ENCODE measurements at places on chromosomes 6 and 20.

GRCh38 chr6:30960907-30961673 lies 20.3 kb downstream of the MUCL3 start:
- DNase-seq = no peak

GRCh38 chr6:77136086-77136485 lies 327.2 kb downstream of the HTR1B start:
- no peak for DNase-seq

- no peak for DNase-seq
Observed at GRCh38 chr20:2799688-2800520, 523 bp downstream of the CPXM1 start.

DNA sequence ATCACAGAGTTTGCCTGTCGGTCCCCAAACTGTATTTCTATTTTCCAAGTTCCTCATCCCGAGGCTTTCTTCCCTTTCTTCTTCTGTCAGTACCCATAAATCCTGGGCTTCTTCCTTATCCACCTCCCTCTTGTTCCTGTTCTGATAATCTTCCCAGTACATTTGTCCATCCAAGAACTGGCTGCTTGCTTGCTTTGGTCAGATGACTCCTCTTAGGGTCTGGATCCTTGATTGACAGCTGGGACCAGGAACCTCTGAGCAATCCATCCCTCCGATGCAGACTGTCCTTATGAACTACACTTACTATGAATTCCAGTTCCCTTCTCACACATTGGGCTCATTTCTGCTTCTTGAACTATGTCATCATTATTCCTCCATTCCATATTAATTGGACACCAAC lies 275.3 kb upstream of the CITED2 start:
- DNase-seq = no peak

- DNase-seq = no peak
Observed at GRCh38 chr6:79134699-79135474, 56.8 kb upstream of the PHIP start.

- no peak for DNase-seq
Observed at GRCh38 chr6:15763837-15764236, 101.0 kb upstream of the DTNBP1 start.

- DNase-seq = no peak
Observed at GRCh38 chr20:753136-753535, 15.2 kb downstream of the SLC52A3 start.

DNA sequence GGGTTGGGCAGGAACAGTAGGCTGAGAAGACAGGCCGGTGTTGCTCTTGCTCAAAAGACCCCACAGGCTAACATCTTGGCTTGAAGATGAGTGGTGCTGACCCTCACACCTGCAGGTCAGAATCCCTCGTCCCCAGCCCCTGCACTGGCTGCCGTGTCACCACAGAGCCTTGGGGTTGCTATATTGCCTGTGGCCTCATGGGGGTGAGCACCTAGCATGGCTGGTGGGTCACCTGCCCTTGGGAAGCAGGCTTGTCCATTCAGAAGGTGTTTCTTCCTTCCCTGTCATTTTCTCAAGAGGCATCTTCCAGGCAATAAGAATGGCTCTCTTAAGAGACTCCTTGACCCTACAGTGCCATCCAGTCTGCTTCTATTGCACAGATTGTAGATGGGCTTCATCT lies 7.7 kb downstream of the SLC22A16 start:
- DNase-seq = no peak

GRCh38 chr6:166244353-166245045 lies 63.7 kb downstream of the PRR18 start:
- DNase-seq = no peak

- no peak for DNase-seq
Observed at GRCh38 chr6:71333697-71334096, 45.1 kb downstream of the OGFRL1 start.

- DNase-seq = no peak
Observed at GRCh38 chr20:13412806-13413445, 191.9 kb downstream of the ISM1 start.

GRCh38 chr20:61694682-61695081 lies 371.0 kb downstream of the TAF4 start:
- DNase-seq = no peak

GRCh38 chr20:59435518-59435917 lies 135.1 kb downstream of the EDN3 start:
- DNase-seq = no peak

DNA sequence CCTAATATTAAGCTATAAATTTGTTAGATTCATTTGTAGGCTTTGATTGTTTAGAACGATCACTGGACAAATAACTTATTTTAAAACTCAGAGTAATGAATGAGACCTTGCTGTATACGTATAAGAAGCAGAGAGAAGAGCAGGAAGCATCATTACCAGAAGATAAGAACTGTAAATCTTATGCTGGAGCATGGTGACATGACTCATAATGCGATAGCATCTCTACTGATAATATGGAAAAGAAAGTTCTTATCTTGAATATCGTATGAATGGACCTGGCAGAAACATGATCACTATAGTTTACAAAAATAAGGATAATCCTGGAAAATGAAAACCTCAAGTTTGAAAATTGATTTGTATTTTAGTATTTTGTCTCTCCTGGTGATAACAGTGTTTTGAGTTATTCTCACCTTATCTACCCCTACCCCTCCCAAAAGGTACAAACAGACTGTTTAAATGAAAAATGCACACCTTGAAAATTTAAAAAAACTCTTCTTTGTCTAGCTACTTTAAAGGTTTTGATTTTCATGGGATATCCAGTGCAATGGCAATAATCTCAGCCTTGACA lies 2.0 kb upstream of the ZSCAN26 start:
- no peak for DNase-seq

- DNase-seq = peak; percentile 39
Observed at GRCh38 chr6:158081657-158081935, 86.5 kb downstream of the SERAC1 start.

GRCh38 chr20:51163996-51164600 lies 141.2 kb upstream of the KCNG1 start:
- DNase-seq = no peak

DNA sequence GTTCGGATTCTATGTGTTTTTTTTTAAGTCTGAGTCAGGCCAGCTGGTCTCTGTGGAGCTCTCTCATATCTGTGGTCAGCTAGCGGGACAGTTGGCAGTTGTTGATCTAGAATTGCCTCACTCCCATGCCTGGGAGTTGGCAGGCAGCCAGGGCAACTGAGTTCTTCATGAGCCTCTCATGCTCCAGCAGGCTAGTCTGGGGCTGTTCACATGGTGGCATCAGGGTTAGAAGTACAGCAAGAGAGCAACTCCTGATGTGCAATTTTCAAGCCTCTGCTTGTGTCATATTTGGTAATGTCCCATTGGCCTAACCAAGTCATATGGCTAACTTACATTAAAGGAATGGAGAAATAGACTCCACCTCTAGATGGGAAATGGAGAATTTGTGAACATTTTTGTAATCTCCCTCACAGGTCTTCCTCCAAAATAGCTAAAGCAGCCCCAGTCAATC lies 6.7 kb upstream of the IFT52 start:
- DNase-seq = peak; percentile 83

GRCh38 chr6:107769053-107769658 lies 55.0 kb downstream of the SCML4 start:
- DNase-seq = no peak

DNA sequence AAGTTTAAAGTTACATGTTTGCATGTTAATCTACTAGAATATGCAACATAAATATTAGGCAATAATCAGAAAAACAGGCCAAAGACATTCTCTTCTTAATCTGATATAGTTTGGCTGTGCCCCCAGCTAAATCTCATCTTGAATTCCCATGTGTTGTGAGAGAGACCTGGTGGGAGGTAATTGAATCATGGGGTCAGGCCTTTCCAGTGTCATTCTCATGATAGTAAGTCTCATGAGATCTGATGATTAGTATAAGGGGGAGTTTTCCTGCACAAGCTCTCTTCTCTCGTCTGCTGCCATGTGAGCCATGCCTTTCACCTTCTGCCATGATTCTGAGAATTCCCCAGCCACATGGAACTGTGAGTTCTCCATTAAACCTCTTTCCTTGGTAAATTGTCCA lies 1241.7 kb upstream of the ADGRB3 start:
- DNase-seq = no peak

DNA sequence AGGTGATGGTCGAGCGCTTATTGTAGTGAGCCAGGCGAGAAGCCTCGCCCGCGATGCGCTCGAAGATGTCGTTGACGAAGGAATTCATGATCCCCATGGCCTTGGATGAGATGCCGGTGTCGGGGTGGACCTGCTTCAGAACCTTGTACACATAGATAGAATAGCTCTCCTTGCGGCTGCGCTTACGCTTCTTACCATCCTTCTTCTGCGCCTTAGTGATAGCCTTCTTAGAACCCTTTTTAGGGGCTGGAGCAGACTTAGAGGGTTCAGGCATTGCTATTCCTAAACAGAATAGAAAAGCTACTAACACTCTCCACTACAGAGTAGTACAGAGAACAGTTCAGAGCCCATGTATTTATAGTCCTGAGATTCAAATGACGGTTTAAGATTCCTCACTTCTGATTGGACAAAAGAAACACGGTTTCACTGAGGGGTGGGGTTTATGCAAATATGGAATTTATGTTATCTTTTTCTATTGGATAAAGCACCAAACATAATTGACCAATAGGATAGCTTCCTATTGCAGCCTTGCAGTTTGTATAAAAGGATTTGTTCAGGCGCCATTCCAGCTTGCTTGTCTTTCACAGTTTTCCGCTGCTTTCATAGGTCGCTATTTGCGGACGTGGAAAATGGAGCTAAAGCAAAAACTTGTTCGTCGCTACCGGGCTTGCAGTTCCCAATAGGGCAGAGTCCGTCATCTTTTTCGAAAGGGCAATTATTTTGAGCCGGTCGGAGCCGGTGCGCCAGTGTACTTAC lies 43.7 kb upstream of the HFE start:
- peak; percentile 82 for DNase-seq

DNA sequence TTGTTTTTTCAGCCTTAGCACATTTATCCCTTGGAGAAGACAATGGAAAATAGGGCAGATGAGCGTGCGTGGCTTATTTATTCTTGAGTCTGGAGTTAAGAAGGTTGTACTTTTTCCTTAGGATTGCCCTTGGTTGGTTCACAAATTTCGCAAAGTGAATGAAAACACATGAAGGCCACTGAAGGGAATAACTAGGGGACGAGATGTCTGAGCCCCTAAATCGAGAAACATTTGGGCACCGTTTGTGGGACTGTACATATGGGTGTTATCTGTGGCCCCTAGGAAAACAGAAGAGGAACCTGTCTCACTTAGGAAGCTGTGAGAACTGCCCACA lies 19.4 kb upstream of the TRIM27 start:
- DNase-seq = no peak

GRCh38 chr6:30067460-30068139 lies 602 bp downstream of the PPP1R11 start:
- no peak for DNase-seq

DNA sequence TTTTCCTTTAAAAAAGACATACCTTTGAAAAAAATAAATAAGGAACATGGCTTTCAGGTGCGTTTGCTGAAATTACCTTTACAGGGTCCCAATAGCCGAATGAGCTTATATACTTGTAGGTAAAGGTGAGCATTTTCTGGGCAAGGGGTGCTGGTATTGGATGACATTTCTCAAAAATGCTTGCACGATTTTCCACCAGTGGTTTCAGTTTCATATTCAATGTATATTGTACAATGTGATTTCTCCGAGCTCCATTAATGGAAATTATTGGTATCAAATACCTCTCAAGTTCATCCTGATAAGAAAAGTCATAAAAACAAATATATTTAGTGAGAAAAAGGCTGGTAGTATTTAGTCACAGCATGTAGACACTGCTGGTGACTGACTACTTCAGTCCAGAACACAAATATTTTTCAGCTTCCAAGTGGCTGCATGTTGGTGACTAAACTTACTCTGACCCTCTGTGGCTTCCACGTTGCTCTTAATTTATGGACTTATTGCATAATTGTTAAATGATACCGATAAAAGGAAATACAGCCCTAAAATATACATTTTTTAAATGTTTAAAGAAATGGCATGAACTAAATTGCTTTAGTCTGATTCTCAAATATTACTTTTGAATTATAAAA lies 32.9 kb upstream of the ZBTB24 start:
- no peak for DNase-seq

DNA sequence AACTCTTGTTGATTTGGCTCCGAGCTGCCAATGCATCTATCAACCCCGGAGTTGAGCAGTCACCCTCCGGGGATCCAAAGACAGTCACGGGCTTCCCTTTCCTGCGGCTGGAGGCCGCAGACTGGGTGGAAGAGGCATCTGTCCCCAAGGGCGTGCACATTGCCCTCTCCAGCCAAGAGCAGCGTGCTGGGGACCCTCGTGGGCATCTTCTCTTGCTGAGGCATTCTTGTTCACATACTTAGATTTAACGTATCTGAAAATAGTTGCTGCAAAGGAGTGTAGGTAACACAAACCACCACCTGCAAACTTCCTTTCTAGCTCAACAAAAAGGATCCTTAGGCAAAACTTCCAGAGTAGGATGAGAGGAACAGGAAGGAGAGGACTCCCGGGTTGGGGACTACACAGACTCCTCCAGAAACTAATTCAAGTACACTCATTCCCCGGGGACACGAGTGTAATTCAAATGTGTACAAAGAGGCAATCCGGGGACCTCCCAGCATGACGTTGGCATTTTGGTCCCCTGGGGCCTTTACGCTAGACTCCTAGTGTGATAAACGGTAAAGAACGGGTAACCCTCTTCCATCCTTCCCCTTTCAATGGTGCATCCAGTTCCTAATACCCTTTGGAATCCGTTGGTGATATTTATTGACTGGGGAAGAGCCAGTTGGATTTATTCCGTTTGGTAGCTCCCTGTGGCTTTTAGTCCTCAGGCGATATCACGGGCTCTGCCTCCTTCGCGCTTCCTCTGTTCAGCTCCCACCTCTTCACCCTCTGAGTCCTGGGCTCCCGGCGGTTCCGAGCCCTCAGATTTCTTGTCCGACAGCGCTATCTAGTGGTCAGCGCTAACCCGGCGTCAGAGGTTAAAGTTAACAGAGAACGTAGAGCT lies 2.7 kb upstream of the COL12A1 start:
- peak; percentile 94 for DNase-seq

DNA sequence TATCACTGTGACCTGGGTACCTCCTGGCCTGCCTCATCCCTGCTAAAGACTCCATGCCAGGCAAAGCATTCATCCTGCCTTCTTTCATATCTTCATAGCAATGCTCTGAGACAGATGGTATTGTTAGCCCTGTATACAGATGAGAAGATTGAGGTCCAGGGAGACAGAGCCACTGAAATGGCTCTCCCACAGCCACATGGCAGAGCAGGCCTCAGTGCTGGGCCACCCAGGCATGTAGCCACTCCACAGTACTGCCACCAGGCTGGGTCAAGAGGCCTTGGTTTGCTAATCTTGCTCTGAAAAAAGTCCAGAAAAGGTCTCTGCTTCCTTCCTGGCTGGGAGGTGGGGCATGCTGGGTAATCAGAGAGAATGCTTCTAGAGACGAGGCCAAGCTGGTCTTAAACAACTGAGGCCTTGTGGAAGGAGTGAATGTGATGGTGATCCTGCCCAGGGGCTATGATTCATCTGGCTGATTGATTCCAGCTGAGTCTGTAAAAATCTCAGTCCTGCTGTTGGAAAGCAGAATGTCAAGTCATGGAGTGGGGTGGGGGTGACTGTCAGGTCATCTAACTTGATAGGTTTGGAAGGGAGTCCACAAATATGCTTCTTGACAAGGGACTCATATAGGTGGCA lies 29.8 kb downstream of the HM13 start:
- no peak for DNase-seq

- DNase-seq = no peak
Observed at GRCh38 chr6:117233145-117233544, 32.2 kb upstream of the VGLL2 start.
